ENCODE measurements at places on chromosomes 7 and 10.
A peak's percentile ranks its signal among the peaks of the same experiment; 100 is the strongest.

GRCh38 chr7:22996470-22996869 lies 17.5 kb downstream of the HYCC1 start:
- DNase-seq = no peak

DNA sequence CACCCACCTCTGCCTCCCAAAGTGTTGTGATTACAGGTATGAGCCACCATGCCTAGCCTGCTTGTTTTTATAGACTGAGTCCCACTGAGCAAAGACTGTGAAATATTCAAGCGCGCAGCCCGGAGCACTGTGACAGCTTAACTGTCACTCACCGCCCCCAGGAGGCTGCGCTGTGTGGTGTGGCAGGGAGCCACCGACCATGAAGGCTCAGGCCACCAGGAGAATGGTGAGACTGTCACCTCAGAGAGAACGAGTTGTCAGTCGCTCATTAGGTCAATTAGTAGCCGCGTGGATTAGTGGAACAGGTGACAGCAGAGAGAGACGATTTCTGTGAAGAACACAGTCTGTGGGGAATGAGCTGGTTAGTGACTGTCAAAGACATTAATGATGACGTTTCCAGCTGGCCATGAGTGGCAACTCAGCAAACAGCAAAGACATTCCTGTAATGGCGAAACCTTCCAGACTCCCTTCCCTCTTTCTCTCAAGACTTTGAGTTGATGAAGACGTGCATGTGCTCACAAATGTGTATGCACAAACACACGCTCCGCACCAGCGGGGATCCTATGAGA lies 64.5 kb downstream of the CYCS start:
- no peak for DNase-seq

GRCh38 chr7:37420946-37421695 lies 27.5 kb downstream of the ELMO1 start:
- DNase-seq = no peak

DNA sequence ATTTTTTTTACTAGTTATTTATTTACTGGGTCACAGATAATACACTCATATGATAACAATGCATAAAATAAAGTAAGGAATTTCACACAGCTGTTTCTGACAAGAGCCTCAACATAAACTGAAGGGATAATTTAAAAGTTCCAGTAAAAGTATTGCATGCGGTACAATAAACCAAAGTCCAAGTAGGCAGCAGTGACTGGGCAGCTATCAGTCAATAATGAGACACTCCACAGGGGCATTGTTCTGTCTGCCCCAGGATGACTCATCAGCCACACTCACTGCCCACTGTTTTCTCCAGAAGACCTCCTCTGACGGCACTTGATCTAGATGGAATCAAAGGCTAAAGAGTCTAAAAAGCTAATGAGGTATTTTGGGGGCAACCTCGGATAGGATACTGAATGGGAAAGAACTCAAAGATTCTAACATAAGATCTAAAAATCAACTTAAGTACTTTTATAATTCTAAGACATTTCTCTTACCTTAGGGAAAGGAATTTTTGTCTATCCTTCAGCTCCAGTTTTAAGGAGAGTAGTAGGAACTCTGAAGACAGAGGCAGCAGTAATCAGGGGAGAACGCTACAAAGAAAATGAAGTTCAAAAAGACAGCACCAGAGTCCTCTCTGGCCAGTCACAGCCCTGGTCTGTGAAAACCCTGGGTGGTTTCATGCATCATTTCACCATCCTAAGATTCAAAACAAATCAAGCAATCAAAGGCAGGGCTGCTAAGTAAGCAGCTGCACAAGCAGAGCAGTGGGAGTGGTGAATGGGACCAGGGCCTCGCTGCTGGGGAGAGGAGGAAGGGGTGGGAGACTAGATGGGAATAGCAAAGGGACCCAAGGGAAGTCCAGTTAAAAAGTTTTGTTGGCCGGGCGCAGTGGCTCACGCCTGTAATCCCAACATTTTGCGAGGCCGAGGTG lies 175.1 kb downstream of the AVL9 start:
- peak; percentile 43 for DNase-seq

DNA sequence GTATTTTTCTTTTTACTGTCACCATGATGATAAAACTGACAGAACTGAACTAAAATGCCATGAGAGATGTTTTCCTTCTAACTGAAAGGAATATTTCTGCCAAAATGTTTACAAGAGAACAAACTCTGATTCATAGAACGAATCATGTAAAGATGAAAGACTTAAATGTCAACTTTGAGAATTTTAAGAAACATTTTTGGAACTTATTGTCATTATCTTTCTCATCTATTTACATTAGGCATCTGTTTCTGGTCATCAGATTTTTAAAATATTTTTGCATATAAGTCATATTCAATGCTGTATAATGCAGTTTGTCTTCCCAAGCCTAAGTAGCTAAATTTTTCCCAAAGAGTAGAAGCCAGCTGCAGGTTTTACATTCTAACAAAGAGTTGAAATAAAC lies 358.5 kb downstream of the TFEC start:
- DNase-seq = peak; percentile 73

DNA sequence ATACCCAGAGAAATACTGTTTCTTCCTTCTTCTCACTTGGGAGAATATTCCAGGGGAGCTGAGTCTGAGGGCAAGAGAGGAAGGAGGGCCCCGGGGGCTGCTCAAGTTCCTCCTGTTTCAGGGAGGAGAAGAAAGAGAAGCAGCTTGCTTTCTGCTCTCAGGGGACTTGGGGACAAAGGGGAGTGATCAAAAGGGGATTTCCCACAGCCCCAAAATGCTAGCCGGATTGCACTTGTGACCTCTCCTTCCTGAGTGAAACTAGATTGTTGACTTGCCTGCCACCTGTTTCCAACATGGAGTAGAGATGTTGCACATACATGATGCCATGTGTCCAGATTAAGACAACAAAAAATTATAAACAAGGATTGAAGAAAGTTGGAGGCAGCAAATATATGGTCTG lies 28.7 kb upstream of the PDCD4 start:
- DNase-seq = no peak

DNA sequence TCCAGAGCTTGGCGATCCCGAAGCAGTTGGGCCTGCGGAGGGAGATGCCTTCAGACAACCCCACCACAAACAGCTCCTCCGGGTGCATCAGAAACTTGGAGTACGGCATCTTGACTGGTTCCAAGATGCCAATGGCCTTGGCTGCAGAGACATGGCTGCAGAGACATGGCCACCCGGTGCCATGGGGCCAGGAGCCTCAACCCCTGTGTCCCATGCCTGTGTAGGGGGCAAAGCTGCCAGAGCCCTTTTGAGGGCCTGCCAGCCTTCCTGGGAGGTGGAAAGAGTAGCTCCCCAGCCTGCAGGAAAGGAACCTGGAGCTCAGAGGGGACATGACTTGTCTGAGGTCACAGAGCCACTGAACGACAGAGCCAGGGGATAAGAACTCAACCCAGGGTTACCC lies 83.5 kb downstream of the RABGEF1 start:
- no peak for DNase-seq

- DNase-seq = peak; percentile 57
These were observed 62.9 kb upstream of the MKRN1 start for GRCh38 chr7:140542228-140542603.

DNA sequence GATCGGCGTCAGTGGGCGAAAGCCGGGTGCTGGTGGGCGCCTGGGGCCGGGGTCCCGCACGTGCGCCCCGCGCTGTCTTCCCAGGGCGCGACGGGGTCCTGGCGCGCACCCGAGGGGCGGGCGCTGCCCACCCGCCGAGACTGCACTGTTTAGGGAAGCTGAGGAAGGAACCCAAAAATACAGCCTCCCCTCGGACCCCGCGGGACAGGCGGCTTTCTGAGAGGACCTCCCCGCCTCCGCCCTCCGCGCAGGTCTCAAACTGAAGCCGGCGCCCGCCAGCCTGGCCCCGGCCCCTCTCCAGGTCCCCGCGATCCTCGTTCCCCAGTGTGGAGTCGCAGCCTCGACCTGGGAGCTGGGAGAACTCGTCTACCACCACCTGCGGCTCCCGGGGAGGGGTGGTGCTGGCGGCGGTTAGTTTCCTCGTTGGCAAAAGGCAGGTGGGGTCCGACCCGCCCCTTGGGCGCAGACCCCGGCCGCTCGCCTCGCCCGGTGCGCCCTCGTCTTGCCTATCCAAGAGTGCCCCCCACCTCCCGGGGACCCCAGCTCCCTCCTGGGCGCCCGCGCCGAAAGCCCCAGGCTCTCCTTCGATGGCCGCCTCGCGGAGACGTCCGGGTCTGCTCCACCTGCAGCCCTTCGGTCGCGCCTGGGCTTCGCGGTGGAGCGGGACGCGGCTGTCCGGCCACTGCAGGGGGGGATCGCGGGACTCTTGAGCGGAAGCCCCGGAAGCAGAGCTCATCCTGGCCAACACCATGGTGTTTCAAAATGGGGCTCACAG lies 1.1 kb downstream of the EGFR start:
- DNase-seq = no peak

GRCh38 chr10:79905322-79906314 lies 43.3 kb downstream of the SFTPD start:
- peak; percentile 6 for DNase-seq

DNA sequence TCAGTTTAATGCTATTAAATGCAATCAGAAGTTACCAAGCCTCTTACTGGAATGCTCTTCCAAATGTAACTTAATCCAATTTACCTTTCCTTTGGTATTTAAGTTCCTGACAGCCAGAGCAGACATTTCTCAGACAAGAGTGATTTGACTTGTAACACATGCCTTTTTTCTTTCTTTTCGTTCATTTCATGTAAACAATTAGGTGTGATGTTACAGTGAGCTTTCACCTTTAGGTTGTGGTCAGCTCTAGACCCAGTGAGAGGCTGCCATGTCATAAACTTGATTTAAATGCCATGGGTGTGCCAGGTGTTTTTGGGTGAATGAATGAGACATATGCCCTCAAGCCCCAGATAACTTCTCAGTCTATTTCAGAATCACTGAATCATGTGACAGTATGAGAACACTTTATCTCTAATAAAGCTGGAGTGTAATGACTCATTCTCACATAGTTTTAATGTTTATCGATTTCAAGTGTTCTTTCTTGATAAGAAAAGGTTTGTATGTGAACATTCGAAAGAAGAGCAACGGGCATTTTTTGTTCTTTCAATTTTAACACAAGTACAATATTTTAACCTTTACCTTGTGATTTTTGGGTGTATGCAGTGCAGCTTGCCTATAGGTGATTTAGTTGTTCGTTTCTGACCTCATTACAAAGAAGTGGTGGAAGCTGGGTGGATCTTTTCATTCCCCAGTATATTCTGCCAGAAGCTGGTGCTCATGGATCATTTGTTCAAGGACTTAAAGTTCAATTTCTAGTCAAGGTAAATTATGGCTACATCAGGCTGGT lies 61.5 kb downstream of the CHN2 start:
- no peak for DNase-seq

DNA sequence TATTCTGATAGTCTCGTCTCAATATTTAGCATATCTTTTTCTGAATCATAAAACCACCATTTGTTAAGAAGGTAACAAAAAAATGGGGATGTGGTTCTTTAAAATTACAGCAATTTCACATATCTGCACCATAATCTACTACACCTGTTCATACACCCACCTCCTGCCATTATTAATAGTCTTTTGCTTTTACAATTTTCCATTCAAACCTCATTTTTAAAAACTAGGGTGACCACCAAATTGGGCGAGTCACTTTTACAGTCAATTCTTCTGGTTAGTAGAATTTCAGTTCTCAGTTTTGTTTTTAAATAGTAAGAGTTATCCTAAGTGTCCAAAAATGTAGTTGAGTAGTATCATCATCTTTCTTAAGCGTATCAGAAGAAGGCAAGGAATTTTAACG lies 48.4 kb upstream of the GSAP start:
- no peak for DNase-seq

DNA sequence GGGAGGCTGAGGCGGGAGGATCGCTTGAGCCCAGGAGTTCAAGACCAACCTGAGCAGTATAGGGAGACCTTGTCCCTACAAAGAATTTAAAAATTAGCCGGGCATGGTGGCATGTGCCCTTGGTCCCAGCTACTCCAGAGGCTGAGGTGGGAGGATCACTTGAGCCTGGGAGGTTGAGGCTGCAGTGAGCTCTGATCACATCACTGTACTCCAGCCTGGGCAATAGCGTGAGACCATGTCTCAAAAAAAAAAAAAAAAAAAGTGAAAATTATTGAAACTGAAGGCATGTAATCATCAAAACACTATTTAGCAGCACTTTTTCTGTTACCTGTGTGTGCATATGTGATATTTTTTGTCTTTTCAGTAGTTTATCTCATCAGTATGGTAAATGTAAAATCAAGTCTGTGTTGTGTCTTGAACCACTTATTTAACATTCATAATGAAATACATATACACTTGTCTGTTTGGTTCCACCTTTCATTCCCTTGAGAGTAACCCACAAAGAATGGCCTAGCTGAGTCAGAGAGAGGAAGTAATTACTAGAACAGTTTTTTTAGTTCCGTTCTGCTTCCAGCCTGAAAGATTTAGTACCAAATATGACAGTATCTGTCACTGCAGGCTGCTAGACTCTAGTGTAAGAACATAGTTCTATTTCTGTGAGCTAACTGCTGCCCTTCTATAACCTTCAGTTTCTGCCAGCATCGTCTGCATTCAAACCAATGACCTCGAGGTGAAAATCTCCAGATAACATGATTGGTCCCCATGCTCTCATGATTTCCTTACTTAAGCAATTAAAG lies 68.6 kb downstream of the MMRN2 start:
- peak; percentile 76 for DNase-seq

- peak; percentile 27 for DNase-seq
These were observed 1128.7 kb downstream of the CNTNAP2 start for GRCh38 chr7:147245274-147245673.

GRCh38 chr7:118863966-118864365 lies 639.5 kb downstream of the ANKRD7 start:
- DNase-seq = no peak

GRCh38 chr10:122471531-122472177 lies 10.3 kb downstream of the HTRA1 start:
- peak; percentile 46 for DNase-seq

DNA sequence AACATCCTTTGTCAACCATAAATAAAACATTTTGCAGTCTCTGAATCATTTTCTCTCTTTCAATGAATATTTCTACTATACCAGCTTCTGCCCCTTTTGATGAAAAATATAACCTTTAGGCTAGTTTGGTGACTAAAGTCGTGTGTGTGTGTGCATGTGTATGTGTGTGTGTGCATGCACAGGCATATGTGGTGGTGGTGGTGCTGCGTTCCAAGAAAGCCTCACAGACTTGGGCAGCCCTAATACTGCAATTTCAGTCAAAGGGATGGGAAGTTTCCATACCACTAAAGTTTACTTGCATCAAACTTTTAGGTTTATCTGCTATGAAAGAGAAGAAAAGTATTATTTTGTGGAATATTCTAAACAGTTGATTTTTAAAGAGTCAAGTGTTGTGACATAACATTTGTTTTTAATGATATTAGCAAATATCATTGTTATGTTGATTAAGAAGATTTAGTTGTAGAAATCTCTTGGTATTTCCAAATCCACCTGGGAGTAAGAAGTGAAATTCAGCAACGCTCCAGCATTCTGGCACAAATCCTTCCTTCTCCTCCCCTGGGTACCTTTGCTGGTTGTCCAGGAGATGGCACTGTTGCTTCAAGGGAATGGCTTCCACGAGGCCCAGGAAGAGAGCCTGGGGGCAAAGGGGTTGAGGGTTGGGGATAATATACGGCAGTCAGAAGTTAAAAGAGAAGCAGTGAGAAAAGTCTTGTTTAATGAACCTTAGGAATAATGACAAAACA lies 41.5 kb downstream of the ASB4 start:
- DNase-seq = peak; percentile 48

DNA sequence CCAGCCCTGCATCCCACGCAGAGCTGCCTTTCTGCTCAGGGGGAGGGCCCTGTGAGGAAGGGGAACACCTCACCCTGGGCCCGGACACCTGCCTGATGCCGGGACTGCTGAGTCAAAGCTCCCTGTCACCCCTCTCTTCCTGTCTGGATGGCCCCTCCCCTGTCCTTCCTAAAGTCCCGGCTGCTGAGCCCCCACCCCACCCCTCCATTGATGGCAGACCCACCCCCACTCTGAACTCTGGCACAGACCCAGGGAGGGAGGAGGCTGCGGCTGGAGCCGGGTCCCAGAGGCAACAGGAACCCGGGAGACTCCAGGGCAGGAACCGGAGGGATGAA lies 78.7 kb downstream of the ELFN1 start:
- DNase-seq = no peak
